NCI-H1092 (cell line): ENCODE measurements at places on chromosomes 5 and 9.

GRCh38 chr9:86181379-86182315 is 77.8 kb downstream of the C9orf153 start:
- DNase-seq: no peak

DNA sequence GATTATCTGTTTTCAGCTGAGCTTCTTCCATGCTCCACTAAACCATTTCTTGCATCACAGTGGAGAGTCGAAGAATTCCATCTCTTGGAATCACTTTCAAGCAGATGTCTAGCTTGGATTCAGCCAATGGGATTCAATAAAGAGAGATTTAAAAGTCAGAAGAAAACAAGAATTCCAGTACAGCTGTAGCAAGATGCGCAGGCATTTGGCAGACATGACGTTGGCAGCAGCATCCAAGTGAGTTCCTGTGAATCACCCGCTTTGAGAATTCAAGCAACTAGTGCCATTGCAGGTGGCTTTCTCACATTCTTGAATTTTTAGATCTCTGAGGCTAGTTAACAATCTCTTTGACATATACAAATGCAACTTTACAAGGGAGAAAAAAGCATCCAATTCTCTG is 467.0 kb downstream of the CDH10 start:
- DNase-seq: no peak

DNA sequence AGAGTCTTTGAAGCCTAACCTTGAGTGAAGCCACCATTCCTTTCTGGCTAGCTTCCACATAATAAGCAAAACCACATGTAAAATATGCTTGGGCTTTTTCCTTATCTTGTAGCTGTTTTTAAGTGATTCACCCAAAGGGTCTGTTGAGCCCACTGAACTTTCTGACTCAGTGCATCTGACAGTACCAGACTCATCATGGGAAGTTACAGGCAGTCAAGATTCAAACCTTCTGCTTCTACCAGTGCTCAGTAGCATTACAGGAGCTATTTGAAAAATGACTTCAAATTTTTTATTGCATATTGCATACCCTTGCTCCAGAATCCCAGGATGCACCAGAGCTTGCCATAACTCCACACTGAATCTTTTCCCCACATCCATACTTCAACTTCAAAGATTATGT is 87.5 kb upstream of the PTPRD start:
- DNase-seq: no peak

DNA sequence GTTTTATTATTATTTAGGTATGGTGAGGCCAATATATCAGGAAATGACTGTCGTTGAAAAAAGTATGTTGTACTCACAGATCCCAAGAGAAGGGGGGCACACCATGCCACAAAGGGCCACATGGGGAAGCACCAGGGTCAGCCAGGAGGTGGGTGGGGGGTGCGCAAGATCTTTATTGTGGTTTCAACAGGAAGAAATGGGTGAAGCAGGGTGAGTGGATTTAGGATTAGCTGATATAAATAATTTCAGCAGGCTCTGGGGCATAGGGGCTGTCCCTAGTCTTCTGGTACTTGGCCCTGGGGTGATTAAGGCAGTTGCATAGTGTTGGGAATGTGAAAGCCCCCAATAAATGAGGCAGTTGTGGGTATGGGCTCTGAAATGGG is 8.6 kb downstream of the PDCD1LG2 start:
- no peak for DNase-seq

- no peak for DNase-seq
Observed at GRCh38 chr5:93589152-93589828, 6.3 kb downstream of the NR2F1 start.

GRCh38 chr9:133955821-133956411 is 36.2 kb downstream of the VAV2 start:
- peak; percentile 25 for DNase-seq

DNA sequence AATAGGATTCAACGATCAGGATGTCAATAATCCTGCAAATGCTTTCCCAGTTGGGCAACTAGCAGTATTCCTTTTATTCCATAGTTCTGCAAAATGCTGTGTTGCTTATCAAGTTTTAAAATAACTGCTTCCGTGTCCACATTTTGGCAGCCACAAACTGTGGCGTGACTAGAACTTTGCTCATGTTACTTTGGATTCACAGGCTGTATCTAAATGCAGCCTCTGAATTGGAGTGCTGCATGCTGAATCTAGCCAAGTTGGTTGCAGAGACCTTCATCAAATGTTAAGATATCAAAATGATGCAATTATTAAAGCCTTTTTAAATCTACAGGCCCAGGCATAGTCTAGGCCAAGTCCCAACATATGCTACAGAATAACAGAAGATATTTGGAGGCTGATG is 249.2 kb downstream of the NR2F1-AS1 start:
- DNase-seq: no peak

DNA sequence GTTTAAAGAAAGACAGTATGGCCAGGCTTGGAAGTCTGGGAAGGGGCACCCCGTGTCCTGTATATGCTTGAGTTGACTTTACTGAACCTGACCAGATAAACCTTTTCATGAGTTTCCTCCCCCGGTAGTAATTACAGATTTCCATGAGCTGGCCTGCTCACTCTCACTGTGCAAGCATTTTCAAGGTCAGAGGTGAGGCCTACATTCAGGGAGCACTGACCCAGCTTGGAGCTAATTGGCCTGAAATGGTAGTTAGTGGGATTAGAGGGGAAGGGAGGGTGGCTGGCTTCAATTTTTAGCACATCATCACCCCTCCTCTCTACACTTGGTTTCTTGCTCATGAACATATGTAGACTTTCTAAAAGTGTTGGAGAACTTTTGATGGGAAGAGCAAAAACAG is 99.2 kb downstream of the PSAT1 start:
- DNase-seq: no peak

DNA sequence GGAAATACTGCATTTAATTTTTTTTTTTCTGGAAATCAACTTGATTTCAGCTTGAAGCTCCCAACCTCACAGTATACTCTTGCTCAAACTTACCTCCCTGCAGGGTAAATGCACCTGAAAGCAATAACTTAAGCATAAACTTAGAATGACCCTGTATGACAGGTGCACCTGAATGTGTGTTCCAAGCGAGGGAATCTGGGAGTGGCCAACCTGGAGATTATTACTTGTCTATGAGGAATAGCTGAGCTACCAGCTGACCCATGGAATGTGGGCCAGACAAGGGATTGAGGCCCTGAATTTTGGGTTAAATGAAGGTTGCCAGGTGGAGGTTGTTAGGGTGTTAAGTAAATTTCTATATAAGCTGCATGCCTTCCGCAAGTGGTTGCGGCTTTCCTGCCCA is 140.6 kb downstream of the OSTF1 start:
- DNase-seq: no peak

DNA sequence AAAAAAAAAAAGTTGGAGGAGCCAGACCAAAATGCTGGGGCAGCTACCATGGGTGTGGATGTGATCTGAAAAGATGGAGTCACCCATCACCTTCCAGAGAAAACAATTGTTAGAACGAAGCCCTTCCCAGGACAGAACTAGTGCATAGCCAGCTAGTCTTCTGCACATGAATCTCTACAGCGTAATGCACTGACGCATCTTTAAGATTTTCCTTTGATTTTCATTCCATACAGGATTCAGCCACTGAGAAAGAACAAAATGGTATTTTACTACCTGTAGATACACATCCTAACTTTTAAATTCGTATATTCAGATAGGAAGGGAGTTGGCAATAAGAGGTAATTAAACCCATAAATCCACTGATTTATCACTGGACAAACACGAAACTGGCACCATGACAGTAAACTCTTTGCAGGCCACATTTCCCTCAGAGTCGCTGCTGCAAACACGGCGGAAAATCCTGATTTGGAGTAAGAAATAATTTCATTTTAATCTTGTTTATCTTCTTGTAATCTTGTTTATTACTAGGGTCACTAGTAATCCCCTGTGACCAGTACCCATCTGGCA is 206.6 kb downstream of the SPOCK1 start:
- DNase-seq: no peak

GRCh38 chr9:133327834-133328484 is 8.0 kb downstream of the SURF6 start:
- no peak for DNase-seq

GRCh38 chr5:93327605-93328004 is 253.4 kb downstream of the NR2F1-AS1 start:
- no peak for DNase-seq

DNA sequence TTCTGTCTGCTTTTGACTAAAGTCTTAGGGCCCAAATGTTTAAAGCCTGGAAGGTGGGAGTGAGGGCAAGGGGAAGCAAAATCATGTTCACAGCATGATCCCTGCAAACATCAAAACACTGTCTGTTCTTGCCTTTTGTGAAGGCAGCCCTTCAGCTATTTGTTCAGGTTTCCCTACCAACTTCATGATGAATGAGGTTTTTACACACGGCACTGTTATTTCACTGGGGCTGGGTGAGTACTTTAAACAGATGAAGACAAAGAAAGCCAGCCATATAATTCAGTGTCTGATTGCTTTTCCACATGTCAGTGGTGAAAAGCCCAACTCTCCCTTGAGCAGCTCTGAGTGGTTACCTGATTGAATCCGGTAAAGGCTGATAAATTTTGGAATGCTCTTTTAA is 224.7 kb upstream of the GRAMD2B start:
- DNase-seq: peak; percentile 57

DNA sequence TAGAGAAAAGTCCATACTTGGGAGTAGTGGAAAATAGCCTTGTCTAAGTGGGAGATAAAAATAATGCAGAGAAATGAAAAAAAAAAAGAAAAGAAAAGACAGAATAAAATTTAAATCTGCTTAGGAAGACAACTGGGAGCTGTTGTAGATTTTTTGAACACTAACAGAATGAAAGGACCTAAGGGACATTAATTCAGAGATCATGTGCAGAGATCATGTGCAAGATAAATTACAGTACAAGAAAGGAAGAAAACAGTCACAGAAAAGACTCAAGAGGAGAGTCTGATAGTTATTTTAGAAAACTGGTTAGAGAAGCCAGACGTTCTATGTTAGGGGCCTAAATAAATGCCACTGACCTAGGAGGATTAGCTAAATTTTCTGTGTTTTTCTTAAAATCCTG is 1226.8 kb upstream of the NUDT12 start:
- DNase-seq: no peak

- no peak for DNase-seq
Observed at GRCh38 chr5:124825983-124826337, 79.5 kb upstream of the ZNF608 start.
